Progenitor cell of endocrine pancreas (in vitro differentiated cells): ENCODE measurements at places on chromosomes 16 and 17. TPM values are rescaled to one million over a fixed set of nuclear protein-coding genes. Genes with fewer than 3 reads are reported as not detected.

NACA2 gene
- not detected in 2 replicates for total RNA-seq

GRCh38 chr16:10575506-10576130 lies 4.8 kb downstream of the EMP2 start:
- no peak for DNase-seq

DNA sequence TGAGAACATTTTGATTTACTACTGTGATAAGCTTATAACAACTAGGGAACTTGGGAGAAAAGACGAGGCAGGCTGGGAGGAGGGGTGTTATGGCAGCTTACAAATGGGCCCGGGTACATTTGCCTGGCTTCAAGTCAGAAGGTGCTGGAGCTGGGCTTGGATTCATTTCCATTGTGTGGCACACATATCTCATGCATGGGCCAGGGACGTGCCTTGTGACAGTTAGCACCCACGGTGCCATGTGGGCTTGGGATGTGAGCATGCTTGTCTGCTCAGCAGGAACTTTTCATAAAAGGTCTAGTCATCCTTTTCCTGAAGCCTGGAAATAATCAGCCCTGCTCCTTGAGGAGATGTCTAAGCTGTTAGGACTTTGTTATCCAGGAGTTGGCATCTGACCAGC lies 572.2 kb downstream of the CDH13 start:
- no peak for DNase-seq

DNA sequence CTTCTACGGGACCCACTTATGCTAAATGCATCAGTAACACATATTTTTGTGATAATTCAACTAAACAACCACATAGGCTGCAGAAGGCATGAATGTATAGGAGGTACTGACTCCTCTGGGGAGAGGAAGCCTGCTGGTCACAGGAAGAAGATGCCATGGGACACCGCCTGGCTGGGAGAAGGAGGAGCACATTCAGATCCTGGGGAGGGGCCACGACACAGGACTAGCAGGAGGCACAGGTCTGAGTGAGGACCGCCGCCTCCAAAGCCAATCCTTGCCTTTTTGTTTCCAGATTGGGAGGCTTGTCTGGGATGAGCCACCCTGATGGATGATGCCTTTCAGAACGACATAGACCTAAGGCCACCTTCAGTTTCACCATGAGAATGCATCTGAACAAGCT lies 34.6 kb downstream of the MBTPS1 start:
- no peak for DNase-seq

DNA sequence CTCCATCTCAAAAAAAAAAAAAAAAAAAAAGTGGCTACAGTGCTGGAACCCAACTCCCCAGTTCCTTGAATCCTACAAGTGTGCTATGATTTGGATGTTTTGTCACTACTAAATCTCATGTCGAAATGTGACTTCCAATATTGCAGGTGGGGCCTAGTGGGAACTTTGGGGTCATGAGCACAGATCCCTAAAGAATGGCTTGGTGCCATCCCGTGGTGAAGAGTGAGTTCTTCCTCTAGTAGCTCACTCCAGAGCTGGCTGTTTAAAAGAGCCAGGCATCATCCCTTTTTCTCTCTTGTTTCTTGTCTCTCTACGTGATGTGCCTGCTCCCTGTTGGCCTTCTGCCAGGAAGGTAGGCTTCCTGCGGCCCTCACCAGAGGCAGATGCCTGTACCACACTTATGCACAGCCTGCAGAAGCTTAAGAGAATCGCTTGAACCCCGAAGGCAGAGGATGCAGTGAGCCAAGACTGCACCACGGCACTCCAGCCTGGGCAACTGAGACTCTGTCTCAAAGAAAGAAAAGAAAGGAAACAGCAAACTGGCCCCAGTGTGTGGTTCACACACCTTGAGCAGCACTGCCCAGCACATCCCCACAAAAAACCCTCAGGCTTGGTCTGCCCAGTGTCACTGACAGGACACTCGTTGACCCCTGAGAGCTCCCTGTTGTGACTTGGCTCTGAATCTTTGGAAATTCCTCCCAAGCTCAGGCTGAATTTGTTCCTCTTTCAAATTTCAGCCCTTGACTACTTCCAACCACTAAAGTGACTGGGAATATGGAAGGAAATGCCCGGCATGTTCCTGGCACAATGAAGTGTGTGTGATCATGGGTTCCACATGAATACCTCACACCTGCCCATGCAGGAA lies 3.1 kb downstream of the MT1E start:
- no peak for DNase-seq

GRCh38 chr16:62066747-62067146 lies 30.5 kb upstream of the CDH8 start:
- no peak for DNase-seq

DNA sequence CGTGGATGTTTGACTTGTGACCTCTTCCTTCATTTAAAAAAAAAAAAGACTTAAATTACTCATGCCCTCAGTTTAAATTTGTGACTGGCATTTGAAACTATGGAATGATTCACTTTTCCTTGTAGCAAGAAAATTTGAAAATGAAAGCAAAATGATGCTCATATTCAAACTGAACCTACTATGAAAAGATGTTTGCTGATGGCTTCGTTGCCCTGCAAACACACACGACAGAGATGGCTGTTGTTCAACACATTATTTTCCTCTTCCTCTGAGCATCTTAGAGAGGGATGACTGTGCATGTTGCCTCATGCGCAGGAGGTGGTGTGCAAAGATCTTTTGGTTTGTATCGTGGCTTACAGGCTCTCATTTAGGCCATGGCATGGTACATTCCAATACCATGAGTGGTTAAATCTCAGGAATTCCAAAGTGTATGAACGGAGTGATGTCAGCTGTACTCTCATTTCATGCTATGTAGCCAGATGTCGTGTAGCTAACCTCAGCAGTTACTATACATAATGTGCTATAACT lies 164.5 kb downstream of the PRKCA start:
- no peak for DNase-seq

DNA sequence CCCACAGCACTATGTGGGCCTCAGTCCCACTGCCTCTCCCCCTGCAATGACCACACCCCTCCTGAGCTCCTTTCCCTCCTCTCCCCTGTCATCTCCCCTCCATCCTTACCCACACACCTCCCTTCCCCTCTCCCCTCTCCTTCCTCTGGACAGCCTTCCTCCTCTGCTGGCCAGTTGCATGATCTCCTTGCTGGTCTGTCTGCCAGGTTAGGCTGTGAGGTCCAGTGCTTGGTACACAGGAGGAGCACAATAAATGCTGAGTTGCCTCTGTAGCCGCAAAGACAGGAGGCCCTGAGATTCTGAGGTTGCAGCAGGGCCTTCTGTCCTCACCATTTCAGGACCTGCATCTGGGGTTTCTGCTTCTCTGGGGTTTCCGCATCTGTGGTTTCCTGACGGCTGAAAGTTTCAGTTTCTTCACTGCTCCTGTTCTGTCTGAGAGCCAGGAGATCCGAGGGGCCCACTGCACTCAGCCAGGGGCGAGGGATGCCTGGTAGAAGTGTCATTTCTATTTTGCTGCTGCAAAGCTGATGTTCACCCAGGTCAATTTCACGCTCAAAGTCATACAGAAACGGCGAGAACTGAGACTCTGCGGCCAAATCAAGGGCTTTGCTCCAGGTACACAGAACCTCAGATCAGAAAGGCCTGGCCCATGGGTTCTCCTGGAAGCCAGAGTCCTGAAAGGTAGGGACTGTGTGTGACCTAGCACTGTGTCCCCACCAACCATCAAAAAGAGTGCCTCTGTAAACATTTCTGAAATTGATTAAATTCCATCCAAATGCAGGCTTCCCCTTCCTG lies 4.6 kb upstream of the SLC12A3 start:
- DNase-seq: no peak

DNA sequence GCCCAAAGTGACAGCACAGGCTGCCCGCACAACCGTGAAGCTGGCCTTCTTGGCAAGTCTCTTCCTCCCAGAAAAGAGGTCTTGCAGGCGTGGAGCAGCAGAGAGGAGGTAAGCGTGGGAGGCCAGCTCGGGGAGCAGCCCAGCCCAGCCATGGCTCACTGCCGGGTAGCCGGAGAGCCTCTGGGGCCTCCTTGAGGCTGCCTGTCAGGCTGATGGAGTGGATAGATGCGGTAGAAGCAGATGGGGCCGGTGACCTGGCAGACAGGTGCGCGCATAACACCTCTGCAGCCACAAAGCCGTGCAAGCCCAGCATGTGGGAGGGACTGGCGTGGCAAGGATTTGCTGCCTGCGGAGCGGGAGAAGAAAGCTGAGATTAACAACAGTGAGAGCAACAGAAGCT lies 17.1 kb upstream of the DOK4 start:
- DNase-seq: no peak

GRCh38 chr17:20033415-20033814 lies 24.3 kb downstream of the SPECC1 start:
- DNase-seq: no peak
